RPMI8226 (cell line): ENCODE measurements at places on chromosomes 16 and 17.

DNA sequence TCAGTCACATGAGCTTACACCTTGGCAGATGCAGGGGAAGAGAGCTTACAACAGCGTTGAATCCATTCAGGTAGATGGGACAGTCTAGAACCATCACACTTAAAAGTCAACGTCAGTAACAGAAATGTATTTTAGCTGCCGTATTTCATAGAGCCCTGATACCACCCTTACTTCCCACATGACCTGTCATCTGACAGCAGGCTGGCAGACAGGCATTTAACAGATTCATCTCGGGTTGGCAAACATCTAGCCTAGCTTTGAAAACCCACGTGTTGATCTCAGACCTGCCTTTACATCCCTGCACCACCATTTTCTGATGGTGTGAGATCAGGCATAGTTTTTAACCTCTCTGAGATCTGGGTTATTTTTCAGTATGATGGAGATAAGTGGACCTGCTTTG lies 177.9 kb upstream of the HSBP1 start:
- no peak for DNase-seq

DNA sequence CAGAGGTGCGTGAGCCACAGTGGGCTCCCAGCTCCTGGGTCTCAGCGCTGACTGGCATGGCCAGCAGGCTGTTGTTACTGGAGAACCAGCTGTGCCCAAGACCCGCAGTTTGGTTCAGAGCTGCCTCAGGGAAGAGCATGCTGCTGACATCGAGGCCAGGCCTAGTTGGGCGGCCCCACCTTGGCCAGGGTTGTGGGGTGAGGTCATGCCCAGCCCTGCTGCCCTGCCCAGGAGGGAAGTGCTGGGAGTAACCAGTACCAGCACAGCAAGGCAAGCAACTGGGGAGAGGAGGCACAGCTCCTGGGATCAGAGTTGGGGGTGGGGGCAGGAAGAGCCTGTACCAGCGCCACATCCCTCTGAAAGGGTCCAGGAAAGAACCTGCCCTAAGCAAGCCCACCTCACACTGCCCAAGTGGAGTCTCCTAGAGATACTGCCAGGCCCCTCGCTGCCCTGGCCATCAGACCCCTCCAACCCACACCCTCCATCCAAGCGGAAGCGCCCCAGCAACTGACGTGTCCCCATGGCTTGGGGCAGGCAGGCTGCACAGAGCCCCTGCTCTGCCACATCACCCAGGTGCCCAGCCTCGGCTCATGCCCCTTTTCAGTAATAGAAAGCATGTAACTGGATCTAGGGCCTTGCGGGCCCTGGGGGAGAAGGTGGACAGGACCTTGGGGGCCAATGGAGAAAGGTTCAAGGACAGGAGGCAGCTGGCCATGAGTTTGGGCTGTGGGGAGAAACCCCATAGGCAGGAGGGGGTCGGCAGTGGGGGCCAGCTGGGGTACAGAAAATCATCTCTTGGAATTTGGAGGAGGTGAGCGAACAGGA lies 990 bp downstream of the DOK4 start:
- DNase-seq: no peak

- peak; percentile 48 for DNase-seq
Measured at GRCh38 chr16:20799599-20799998, 6.7 kb downstream of the ERI2 start.

DNA sequence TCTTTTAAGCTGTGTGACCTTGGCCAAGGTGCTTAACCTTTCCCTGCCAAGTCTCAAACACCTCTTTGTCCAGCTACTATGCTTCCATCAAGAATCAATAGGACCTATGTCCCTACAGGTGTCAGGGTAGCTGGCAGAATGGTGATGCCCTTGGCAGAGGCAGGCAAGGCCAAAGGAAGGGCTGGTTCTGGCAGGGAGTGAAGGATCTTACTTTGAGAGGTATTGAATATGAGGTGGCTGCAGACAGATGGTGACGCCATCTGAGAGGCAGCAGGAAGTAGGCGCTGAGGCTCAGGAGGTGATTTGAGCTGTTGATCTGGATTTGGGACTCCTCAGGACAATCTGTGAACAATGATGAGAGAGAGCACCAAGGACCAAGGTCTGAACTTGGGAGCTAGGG lies 12.5 kb downstream of the ABCC3 start:
- no peak for DNase-seq

- DNase-seq: no peak
Measured at GRCh38 chr17:44940317-44940716, 7.3 kb downstream of the KIF18B start.

- no peak for DNase-seq
Measured at GRCh38 chr16:81067166-81067565, 9.9 kb downstream of the C16orf46 start.

- no peak for DNase-seq
Measured at GRCh38 chr16:15572329-15573001, 70.5 kb downstream of the MARF1 start.
